ENCODE measurements at places on chromosomes 4 and X. TPM values are rescaled to one million over a fixed set of nuclear protein-coding genes. Genes with fewer than 3 reads are reported as not detected.

The CD38 gene
- total RNA-seq: 0.15 TPM

The RBM46 gene
- total RNA-seq: 0.73 TPM

DNA sequence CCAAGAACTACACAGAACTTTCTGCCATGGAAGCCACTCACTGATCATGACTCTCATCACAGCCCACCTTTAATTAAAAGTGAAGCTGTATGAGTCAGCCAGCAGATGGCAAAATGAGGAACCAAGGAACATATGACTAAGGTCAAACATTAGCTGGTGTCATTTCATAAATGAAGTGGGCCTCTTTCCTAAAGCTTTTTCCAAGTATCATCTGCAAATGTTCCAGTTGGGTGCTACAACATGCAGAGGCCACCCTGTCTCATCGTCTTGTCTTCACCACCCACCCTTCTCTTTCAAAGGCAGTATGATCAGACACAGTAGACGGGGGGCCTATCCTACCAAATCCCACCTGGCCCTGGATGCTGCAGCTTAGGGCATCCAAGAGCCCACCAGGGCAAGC is 9.2 kb upstream of the EOLA1 start:
- DNase-seq: no peak

GRCh38 chr4:175930471-175930870 is 118.4 kb upstream of the GPM6A start:
- DNase-seq: no peak

DNA sequence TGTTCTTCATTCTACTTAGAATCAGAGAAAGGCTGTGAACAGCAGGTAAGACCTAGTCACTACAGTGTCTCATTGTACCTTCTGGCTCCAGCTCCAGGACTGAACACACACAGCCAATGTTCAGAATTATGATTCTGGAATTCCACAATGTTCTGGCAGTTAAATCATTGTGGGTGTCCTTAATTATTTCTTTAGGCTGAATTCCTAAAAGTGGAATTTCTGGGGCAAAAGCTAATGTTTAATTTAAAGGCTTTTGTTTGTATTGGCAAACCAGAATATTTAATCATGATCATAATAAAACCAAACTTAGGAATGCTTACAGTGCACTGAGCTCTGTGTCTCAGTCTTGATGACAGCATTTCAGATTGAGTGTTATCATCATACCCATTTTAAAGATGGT is 67.0 kb upstream of the FAT1 start:
- DNase-seq: no peak
